ENCODE measurements at places on chromosomes 7 and 10. TPM values are rescaled to one million over a fixed set of nuclear protein-coding genes. Genes with fewer than 3 reads are reported as not detected.

CLRN3 gene
- not detected for total RNA-seq

ABCC2 gene
- total RNA-seq: 1.1 TPM

FIS1 gene
- 148 TPM for total RNA-seq

MAT1A gene
- 0.38 TPM for total RNA-seq

CCDC3 gene
- 7.8 TPM for total RNA-seq

ANKRD2 gene
- 1.9 TPM for total RNA-seq

CREB5 gene
- total RNA-seq: 6.6 TPM

PMPCB gene
- total RNA-seq: 44.5 TPM

NEUROD6 gene
- not detected for total RNA-seq

SLC26A4 gene
- 1.7 TPM for total RNA-seq

C10orf62 gene
- not detected for total RNA-seq

SLC16A9 gene
- 2.0 TPM for total RNA-seq

GRM3 gene
- not detected for total RNA-seq

ACHE gene
- total RNA-seq: 3.3 TPM

SCIN gene
- total RNA-seq: 13.5 TPM

CDK1 gene
- total RNA-seq: 32.5 TPM

HMX3 gene
- total RNA-seq: not detected
